ENCODE measurements at places on chromosomes 2 and 18.
A peak's percentile ranks its signal among the peaks of the same experiment; 100 is the strongest.

GRCh38 chr2:64394153-64394552 is 59.8 kb upstream of the LGALSL start:
- DNase-seq, result no peak

- no peak for DNase-seq
These were observed 926.2 kb downstream of the TSN start for GRCh38 chr2:122681626-122682025.

DNA sequence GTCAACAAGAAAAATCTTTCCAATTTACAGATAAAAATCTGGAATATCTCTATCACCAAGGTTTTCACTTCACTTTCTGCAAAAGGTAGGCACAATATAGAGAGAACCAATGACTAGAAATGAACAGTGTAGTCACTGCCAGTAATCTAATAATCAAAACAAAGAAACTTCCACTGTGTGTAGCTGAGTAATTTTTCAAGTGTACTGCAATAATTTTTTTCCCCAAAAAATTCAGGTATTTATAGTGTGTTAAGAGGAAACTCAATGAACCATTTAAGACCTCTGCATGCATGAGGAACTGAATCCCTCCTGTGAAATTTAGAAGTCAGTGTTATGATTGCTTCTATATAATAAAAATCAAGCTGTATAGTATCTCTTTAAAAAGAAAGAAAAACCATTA is 121.8 kb downstream of the MEMO1 start:
- DNase-seq, result no peak

- peak; percentile 84 for DNase-seq
These were observed 2.8 kb downstream of the FOSL2 start for GRCh38 chr2:28395334-28396061.
